Esophagus muscularis mucosa (tissue), 4 donors: ENCODE measurements at places on chromosomes 2 and 18.

DNA sequence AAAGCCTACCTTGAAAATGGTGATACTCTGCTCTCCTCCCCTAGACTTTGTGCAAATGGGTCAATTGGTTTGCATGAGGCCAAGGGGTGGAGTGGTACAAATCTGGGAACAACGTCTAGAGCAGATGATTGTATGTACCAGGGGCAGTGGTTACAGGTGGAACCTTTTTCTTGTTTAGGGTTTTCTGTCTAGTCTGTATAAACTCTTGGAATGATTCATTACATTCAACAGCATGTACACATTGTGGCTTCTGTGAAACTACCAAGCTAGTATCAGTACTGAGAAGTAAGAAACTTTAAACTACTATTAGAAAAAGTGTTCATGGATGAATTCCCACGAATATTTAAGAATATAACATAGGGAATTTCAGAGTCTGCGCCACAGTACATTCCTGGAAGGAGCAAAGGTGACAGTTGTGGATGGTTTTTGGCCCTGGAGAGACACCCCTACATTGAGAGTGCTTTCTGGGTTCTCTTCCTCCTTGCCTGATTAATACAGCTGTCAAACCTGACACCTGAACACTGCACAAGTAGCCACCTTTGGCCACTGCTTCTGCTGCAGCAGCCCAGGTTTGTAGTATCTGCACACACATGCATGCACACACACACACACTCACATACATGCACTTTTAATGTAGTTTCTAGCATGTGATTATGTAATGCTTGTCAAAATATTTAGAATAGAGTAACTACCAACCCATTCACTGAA, 30.0 kb downstream of the CFAP221 start:
- no peak for DNase-seq

- DNase-seq: no peak
Measured at GRCh38 chr2:30503007-30503694, 56.1 kb downstream of the LCLAT1 start.

DNA sequence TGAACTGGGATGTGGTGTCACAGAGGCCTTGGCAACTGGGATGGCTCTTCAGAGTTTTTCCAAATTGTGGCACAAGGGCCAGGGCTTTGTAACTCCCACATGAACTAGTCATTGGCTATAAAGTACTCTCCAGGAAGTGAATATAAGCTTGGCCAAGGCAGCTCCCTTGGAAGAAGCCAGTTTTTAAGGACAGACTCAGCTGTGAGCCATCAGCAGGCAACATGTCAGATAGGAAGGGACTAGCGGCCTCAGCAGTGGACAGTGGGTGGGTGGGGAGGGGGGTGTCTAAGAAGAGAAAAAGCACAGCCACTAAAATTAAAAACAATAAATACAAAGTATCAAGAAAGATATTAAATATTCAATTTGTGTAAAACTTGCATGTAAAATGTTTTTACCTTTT, 691.1 kb upstream of the PIK3C3 start:
- DNase-seq: no peak

GRCh38 chr2:69556008-69556407, 87.5 kb downstream of the AAK1 start:
- DNase-seq: no peak

DNA sequence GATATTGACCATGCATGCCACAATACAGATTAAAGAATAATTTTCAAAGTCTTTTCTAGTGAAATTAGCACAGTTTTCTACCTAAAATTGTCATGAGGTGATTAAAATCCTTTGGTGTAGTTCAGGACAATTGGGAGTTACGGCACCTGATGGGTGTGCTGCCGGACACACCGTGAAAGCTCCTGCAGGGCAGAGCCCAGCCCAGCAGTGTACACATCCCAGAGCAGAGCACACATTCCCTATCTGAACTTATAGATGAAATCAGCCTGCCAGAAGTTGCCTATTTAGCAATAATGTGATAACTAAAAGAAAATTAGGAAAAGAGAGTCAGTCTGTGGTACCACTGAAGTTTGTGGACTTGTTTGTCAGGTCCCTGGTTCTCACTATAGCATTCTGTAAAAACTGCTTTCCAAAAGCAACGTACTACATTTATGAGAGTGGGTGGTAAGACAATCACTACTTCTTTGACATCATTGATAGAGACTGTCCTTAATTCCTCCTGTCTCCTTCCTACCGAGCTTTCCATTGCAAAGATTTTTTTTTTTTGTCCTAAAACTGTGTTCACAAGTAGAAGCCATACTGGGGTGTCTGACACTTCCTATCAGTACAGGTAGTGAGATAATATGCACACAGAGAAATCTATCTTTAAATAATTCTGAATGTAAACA, 3.4 kb downstream of the CYTIP start:
- DNase-seq: no peak
